ENCODE measurements at places on chromosomes 1 and 21.

GRCh38 chr1:219744652-219745469 is 132.0 kb upstream of the ZC3H11B start:
- DNase-seq: no peak

DNA sequence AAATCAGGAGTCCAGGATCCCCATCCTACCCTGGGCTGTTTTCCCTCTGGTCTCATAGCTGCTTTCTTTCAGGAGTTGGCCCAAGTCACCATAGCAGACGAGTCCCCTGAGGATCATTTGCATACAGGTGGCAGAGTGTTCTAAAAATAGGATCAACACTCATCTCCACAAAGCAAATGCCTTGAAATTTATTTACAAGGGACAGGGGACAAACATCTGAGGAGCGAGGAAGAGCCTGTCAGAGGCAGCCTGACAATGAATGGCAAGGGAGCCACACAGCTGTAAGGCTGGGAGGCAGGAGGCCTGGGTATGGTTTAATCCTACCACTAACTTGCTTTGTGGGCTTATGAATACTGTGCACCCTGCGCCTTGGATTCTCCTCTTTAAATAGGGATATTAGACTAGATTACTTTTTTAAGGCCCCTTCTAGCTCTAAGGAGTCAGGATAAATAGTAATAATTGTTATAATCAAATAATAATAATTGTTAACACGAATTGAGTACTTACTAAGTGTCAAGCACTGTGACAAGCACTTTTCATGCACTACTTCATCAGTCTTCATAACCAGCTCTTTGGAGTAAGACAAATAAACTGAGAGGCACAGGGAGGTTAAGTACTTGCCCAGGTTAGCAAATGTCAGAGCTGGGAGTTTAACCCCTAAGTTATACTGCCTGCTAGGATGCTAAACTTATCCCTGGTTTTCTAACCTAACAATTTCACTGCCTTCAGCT is 34.5 kb downstream of the RAB3B start:
- no peak for DNase-seq

GRCh38 chr1:24955161-24955560 is 25.1 kb upstream of the RUNX3 start:
- peak; percentile 85 for DNase-seq

- no peak for DNase-seq
These were observed 64.3 kb downstream of the OLFML3 start for GRCh38 chr1:114043548-114043947.

GRCh38 chr1:85198864-85199263 is 2.0 kb downstream of the SYDE2 start:
- DNase-seq: no peak

GRCh38 chr1:234234199-234234598 is 139.1 kb upstream of the COA6 start:
- no peak for DNase-seq

- no peak for DNase-seq
These were observed 10.1 kb downstream of the DOP1B start for GRCh38 chr21:36166705-36167104.

GRCh38 chr21:29074007-29074376 is 544 bp upstream of the CCT8 start:
- no peak for DNase-seq

GRCh38 chr1:7929637-7930036 is 11.0 kb downstream of the TNFRSF9 start:
- DNase-seq: no peak

GRCh38 chr1:183259924-183260323 is 73.9 kb downstream of the LAMC2 start:
- DNase-seq: no peak

- no peak for DNase-seq
These were observed 36.1 kb downstream of the DEGS1 start for GRCh38 chr1:224219011-224219611.

DNA sequence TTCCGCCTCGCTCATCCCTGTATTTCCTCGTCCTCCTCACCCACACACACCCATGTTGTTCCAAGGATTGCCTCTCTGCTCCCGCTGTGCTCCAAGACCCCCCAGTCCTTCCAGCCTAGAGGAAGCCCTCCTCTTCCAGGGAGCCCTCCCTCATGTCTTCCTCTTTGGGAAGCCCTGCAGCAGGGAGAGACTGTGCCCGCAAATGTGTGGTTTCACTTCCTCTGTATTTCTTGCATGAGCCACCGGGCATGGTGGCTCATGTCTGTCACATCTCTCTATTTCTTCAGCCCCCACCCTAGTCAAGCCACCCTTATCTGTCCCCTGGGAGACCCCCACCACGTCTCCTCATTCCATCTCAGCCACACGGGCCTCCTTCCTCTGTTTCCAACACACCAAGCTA is 57.5 kb upstream of the PAX7 start:
- DNase-seq: no peak

DNA sequence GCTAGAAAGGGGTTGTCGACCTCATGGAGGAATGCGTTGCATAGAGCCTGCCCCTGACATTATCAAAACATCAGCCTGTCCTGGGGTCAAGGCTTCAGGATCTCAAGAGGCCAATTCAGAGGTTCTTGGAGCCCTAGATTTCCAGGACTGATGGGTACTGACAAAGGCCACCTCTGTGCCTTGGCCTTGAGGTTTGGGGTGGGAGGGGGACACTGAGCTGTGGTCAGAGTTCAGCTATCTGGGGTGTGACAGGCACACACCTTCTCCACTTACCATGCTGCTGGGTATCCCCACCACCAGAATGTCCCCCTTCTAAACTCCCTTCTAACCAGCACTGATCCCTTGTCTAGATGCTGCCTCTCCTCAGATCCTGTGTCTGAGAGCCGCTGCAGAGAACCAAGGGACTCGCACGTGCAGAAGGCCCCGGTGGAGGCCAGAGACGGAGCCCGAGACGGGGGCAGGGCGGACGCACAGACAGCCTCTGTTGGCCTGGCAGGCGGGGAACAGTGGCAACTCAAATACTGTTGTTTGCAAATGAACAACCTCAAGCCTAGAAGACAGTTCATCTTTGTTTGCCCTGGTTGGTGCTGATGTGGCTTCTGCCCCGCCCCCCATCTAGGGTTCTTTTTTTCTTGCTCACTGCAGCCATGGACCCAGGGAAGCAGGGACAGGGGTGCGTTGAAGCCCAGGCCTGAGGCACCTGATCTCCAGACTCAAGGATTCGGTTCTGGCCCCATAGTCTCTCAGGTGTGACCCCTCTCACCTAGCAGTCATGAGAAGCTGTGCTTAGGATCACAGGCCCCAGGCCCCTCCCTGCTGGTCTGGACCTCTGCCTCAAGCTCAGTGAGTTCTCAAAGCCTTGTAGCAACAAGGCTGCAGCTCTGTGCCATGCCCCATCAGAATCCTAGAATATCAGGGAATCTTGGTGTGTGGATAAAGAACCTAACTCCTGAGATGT is 28.1 kb upstream of the CSF1 start:
- DNase-seq: no peak

DNA sequence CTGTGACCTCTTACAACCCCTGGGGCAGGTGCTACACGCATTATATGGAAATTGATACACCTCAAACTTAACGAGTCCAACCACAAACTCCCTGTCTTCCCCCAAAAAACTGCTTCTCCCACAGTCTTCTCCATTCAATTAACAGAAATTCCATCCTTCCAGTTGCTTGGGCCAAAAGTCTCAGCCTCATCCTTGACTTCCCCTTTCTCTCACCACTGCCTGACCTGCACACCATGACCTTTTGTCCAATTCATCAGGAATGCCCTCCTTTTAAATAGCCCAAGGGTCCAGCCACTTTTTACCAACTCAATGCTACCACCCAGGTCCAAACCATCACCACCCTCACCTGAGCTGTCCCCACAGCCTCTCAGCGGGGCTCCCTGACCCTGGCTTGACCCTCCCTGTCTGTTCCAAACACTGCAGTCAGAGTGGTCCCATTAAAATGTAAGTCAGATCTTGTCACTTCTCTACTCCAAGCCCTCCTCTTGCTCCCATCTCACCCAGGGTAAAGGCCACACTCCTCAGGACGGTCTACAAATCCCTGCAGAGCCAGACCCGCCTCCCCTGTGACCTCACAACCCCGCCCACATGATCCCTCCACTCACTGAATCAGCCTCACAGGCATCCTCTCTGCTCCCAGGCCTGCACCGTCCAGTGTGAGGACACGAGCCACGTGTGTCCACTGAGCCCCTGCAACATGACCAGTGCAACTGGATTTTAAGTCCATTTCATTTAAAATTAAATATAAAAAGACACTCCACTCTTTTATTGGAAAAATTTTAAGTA is 18.5 kb downstream of the KCNN3 start:
- DNase-seq: peak; percentile 26

GRCh38 chr1:166978821-166979220 is 3.5 kb upstream of the ILDR2 start:
- no peak for DNase-seq

- DNase-seq: no peak
These were observed 12.3 kb upstream of the SSR2 start for GRCh38 chr1:156033011-156033410.

GRCh38 chr1:109535971-109536491 is 3.6 kb upstream of the GPR61 start:
- no peak for DNase-seq

GRCh38 chr21:23496729-23497128 is 2110.6 kb downstream of the MRPL39 start:
- DNase-seq: no peak

GRCh38 chr1:231233735-231234417 is 7.1 kb upstream of the GNPAT start:
- DNase-seq: no peak

DNA sequence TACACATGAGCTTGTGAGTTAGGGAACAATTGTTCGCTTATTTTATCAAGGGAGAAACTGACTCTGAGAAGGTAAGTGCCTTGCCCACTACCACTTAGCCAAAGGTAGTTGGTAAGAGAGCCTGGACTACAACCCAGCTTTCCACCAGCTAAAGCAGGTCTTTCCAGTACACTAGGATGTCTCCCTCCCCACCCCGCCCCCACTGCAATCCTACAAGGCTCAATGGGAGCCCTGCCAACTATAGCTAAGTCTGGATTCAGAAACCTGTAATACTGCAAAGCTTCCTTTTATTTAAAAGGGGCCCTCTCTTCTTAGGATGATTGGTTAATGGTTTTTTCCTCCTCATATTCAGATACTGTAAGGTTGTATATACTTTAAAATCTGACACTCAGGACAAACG is 102.0 kb upstream of the C8B start:
- DNase-seq: no peak

DNA sequence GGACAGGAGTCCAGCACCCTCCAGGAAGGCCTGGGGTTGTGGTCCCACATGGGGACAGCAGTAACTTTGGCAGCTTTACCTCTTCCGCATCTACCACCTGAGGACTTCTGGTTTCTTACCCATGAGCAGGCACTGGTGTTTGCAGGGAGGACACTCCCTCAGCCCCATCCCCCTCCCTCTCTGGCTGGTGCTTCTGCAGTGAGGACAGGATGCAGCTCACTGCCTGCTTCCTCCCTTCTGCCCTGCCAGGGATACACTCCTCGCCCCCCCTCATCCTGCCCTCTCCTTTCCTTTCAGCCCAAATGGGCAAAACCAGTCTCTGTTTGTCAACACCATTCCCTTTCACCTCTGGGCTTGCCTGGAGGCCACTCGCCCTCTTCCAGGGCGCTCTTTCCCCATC is 62.4 kb downstream of the KIRREL1 start:
- DNase-seq: no peak

DNA sequence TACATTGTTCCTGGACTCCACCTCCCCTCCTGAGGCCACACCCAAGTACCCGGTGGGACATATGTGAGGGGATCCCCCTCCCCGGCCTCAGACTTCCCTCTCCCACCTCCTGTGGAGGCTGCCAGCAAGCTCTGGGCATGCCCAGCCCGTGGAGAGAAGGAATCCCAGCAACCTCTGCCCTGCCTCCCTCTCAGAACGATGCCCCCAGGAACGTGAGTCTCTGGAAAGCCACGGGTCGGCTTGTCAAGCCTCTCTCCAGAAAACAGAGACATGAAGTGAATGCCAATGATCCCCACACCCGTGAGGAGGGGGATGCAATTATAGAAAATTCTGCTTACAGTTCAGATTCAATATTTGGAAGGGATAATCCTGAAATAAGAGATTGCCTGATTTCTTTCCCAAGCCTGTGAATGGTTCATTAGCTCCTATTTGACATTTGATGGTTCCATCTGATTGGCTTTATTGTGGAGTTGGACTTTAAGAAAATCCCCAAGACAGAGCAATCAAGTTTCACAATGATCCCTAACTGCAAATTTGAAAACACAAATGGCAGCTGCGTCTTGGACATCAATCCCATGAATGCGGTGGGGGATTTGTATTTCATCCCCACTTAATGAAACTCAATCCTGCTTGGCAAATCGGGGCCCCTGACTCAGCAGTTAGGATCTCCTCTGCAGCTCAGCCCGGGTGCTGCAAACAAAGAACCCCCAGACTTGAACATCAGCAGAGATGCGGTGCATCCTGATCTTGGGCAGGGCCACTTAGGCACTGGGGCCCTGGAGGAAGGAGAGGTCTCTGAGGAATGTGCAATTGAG is 9.1 kb upstream of the GUCA2B start:
- DNase-seq: no peak

GRCh38 chr1:86773341-86774288 is 69.2 kb downstream of the SH3GLB1 start:
- DNase-seq: no peak

DNA sequence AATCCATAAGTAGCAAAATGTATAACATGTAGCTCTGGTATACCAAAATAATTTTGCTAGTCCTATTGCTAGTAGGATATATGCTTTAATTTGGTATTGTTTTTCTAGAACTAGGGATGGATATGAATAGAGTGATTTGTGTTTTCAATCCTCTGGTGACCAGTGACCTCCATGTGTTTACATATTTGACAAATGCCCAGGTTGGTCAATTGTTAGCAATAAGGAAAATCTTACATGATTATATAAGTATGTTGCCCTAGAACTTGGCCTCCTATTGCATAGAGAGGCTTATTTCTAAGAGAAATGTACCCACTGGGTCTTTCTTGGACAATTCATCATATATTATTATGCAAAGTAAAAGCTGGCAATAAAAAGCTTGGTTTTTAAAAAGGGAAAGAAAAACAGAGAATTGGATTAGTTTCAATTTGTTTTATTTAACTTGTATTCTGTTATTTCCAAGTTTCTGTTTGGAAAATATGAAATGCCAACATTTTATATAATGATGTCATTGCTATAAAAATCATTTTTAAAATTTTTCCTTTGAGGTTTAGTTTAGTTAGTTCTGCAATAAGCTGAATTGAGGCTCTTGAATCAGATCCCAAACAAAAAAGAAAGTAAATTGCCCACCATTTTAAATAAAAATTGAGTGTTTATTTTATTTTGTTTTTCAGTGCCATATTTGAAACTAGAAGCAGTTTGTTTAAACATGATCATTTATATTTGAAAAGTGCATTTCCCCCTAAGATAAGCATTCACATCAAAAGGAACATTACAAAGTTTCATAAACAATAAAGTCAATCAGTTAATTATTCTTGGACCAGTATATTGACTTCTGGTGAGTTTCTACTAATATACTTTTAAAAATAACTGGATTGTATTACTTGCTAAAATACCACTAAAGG is 210.9 kb downstream of the ZC3H11B start:
- no peak for DNase-seq

Data from stimulated activated CD4-positive, alpha-beta T cell treated with anti-CD3 and anti-CD28 coated beads, Interleukin-15, amount 100 ng/mL, for 24 hours (primary cell).